ENCODE measurements at places on chromosomes 16 and 17. TPM values are rescaled to one million over a fixed set of nuclear protein-coding genes. Genes with fewer than 3 reads are reported as not detected.

Gene ZFPM1
- 3.2 TPM for total RNA-seq

DNA sequence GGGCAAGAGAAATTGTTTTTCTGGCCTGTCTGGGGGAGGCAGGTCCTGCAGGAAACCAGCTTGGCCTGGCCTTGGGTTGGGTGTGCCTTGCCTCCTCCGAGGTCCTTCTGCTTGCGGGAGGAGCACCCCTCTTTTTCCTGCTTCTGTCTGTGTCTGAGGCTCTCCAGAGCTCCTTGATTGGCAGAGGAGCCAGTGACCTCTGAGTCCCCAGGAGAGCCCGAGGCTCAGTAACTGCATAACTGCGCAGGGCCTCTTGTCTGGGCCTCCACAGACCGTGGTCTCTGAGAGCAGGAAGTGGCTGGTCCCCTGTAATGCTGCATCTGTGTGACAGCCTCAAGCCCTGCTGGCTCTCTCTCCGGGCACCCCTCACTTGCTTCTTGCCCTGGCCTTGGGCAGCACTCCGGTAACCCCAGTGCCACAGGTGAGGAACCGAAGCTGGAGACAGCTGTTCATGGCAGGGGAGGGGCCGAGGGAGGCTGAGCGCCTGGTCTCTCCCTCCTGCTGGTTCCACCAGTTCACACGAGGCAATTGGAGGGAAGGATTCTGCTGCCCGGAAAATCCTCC lies 1.6 kb downstream of the CAPN15 start:
- ATAC-seq = no peak

- peak; percentile 1 for ATAC-seq
Measured at GRCh38 chr17:75110234-75110937, 617 bp downstream of the ARMC7 start.

GRCh38 chr17:13437966-13438779 lies 163.6 kb downstream of the HS3ST3A1 start:
- ATAC-seq = no peak

DNA sequence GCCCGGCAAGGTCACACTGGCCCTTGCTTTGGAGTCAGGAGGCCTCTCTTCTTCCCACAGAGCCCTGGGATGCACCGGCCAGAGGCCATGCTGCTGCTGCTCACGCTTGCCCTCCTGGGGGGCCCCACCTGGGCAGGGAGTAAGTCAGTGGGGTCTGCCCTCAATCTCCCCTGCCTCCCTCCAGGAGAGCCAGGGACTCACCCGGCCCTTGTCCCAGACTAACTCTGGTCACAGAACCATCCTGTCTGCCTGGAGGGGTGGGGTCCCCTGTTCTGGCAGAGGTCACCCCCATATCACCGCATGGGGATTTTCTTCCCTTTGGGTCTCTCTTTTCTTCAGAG lies 222 bp downstream of the ZG16B start:
- ATAC-seq = no peak

- ATAC-seq = peak; percentile 74
Measured at GRCh38 chr17:62791767-62792446, 16.2 kb downstream of the MARCHF10 start.

Gene NOTUM
- total RNA-seq = not detected

- ATAC-seq = peak; percentile 31
Measured at GRCh38 chr17:55458287-55458900, 36.8 kb upstream of the MMD start.

Measured in esophagus mucosa (tissue), 1 donor.